Foreskin keratinocyte (primary cell): ENCODE measurements at places on chromosomes 5 and 9. TPM values are rescaled to one million over a fixed set of nuclear protein-coding genes. Genes with fewer than 3 reads are reported as not detected.

C5orf15 gene
- polyA plus RNA-seq, result 25.2 and 28.3 TPM in 2 replicates

TERT gene
- not detected in 2 replicates for polyA plus RNA-seq

PCDHB2 gene
- 0.02 and 0.09 TPM in 2 replicates for polyA plus RNA-seq

ATP6V0E1 gene
- polyA plus RNA-seq, result 279 and 299 TPM in 2 replicates

WWC1 gene
- 18.1 and 20.1 TPM in 2 replicates for polyA plus RNA-seq

PLPP7 gene
- not detected in 2 replicates for polyA plus RNA-seq

TAF1L gene
- not detected in 2 replicates for polyA plus RNA-seq

DUSP1 gene
- polyA plus RNA-seq, result 6.2 and 10.7 TPM in 2 replicates

MYO10 gene
- 11.2 and 11.5 TPM in 2 replicates for polyA plus RNA-seq

GPRIN1 gene
- 11.1 and 11.4 TPM in 2 replicates for polyA plus RNA-seq

PFN3 gene
- not detected in 2 replicates for polyA plus RNA-seq

MCTP1 gene
- 0.10 and 0.40 TPM in 2 replicates for polyA plus RNA-seq

ARPC5L gene
- polyA plus RNA-seq, result 128 and 129 TPM in 2 replicates

TOR4A gene
- 11.8 and 15.7 TPM in 2 replicates for polyA plus RNA-seq

KIF20A gene
- polyA plus RNA-seq, result 25.6 and 34.4 TPM in 2 replicates

TICAM2 gene
- 2.0 and 2.5 TPM in 2 replicates for polyA plus RNA-seq

AQP3 gene
- polyA plus RNA-seq, result 138 and 192 TPM in 2 replicates

LRRTM2 gene
- polyA plus RNA-seq, result not detected in 2 replicates

PCA3 gene
- polyA plus RNA-seq, result not detected in 2 replicates

BRINP1 gene
- 0.03 TPM in 2 replicates for polyA plus RNA-seq

ANKRD34B gene
- not detected in 2 replicates for polyA plus RNA-seq

FST gene
- polyA plus RNA-seq, result 236 and 450 TPM in 2 replicates

MYOZ3 gene
- polyA plus RNA-seq, result 0.33 and 0.35 TPM in 2 replicates
